ENCODE measurements at places on chromosomes 3 and 15. TPM values are rescaled to one million over a fixed set of nuclear protein-coding genes. Genes with fewer than 3 reads are reported as not detected.

DNA sequence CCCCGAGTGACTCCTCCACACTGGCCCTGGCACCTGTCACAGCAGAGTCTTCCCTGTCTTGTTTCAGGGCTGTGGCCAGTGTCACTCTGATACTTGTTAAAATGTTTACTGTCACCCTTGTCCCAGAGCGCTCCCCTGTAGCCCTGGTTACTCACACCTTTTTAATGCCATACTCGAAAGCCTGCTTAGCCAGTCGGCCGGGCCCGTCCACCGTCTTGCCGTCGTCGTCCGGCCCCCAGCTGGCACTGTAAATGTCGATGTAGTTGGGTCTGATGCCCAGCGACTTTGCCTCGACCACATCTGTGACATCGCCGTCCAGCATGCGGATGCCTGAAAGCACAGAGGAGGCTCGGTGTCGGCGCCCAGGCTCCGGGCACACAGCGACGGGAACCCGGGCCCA lies 91.3 kb downstream of the PCSK6 start:
- DNase-seq, result no peak

The CRTC3 gene
- total RNA-seq, result 85.1 TPM

The TTLL13 gene
- 0.45 TPM for total RNA-seq

The LYSMD2 gene
- 23.6 TPM for total RNA-seq

DNA sequence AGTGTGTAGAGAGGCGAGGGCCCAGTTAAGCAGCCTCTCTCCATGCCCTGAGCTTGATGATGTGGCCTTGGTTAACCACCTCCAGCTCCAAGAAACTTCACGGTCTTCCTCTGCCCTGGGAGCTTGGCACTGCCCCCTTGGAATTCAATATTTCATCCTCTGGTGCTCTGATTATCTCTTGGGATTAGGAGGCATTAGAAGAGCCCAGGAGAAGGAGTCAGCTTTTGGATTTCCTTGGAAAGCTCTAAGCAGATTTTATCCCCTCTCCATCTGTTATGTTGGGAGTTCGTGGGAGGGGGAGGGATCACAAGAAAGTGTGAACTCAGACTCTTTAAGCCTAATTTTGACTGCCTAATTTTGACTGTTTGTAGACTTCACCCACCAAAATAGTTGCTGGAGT lies 132.7 kb upstream of the AGBL1 start:
- no peak for DNase-seq

GRCh38 chr15:62758952-62759349 lies 283.6 kb upstream of the TPM1 start:
- DNase-seq, result no peak

GRCh38 chr3:106345353-106346027 lies 476.7 kb upstream of the CBLB start:
- no peak for DNase-seq

DNA sequence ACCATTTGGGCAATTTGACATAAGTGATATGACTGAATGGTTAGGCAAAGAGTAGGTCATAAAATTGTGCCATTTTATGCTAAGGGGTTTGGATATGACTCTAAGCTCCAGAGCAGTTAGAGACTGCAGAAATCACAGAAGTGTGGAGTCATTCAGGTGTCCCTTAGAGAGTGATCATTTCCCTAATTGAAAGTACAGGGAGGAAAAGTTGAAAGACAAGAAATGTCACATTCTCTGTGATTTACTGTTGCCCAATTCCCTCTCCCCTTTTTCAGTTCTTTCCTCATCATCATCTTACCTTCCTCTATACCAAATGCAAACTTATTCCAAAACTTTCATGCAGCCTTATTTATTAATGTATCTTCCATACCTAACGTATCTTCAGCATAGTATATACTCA lies 2.7 kb upstream of the GOLGB1 start:
- DNase-seq, result no peak

DNA sequence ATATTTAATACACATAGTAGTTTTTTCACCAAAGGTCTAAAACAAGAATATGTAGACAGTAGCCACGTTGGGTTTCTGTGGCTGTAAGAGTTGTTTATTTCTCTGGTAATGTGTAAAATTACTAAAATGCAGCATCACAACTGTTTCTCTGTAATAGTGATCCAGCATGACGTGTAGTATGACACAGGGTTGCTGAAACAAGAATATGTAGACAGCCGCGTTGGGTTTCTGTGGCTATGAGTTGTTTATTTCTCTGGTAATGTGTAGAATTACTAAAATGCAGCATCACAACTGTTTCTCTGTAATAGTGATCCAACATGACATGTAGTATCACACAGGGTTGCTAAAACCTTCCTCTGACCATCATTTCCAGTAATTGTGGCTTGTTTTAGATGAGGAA lies 153.6 kb upstream of the ZNF717 start:
- no peak for DNase-seq

The PPM1L gene
- 5.8 TPM for total RNA-seq

DNA sequence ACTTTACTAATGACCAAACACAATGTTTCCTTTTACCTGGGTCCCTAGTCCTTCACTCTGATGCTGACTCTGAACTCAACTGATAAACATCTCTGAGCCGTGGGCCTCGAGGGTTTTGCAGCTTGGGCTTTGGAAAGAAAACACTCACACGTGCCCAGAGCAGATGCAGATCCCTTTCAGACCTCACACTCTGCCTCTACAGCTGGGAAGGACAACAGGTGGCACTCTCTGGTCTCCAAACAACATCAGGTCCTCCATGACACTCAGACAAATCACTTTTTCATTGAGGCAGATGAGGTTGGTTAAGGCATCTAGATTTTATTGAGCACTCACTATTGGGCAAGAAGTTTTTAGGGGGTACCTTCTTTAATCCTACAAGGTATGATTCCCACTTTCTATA lies 64.7 kb upstream of the NTRK3 start:
- DNase-seq, result no peak

GRCh38 chr15:80789296-80789695 lies 10.1 kb downstream of the CEMIP start:
- no peak for DNase-seq

DNA sequence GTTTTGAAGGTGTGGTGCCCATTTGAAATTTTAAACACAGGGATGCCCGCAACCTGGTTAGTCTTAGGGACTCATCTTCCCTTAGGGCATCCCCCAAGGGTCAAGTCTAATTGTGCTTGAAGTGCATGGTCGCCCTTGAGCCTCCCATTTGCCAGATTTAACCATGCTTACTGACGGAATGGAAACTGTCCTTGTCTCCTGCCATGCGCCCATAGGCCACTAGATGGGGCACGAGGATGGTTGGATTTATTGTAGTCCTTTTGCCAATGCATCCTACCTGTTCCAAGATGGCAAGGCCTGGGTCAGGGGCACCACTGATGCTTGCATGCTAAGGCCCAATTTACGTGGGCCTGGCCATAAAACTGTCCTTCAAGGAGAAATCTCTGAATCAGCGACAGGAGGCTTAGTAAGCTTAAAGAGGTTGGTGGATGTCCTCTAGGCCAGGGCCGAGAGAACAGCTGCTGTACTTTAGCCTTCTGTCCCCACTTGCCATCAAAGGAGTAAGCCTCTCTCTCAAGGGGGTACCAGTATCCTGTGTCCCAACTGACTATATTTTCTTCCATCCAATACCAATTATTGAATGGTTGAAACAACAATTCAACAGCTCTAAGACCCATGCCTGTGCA lies 355.4 kb downstream of the OTOL1 start:
- DNase-seq, result peak; percentile 43

DNA sequence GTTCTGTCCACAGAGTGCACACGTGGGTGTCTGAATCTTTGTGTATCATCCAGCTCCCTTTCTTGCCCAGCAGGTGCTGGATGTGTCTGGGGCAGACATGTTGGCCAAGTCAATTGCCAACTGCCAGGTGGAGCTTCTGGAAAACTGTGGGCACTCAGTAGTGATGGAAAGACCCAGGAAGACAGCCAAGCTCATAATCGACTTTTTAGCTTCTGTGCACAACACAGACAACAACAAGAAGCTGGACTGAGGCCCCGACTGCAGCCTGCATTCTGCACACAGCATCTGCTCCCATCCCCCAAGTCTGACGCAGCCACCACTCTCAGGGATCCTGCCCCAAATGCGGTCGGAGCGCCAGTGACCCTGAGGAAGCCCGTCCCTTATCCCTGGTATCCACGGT lies 12.5 kb upstream of the RPP14 start:
- DNase-seq, result no peak

The CCR2 gene
- total RNA-seq, result 29.1 TPM

DNA sequence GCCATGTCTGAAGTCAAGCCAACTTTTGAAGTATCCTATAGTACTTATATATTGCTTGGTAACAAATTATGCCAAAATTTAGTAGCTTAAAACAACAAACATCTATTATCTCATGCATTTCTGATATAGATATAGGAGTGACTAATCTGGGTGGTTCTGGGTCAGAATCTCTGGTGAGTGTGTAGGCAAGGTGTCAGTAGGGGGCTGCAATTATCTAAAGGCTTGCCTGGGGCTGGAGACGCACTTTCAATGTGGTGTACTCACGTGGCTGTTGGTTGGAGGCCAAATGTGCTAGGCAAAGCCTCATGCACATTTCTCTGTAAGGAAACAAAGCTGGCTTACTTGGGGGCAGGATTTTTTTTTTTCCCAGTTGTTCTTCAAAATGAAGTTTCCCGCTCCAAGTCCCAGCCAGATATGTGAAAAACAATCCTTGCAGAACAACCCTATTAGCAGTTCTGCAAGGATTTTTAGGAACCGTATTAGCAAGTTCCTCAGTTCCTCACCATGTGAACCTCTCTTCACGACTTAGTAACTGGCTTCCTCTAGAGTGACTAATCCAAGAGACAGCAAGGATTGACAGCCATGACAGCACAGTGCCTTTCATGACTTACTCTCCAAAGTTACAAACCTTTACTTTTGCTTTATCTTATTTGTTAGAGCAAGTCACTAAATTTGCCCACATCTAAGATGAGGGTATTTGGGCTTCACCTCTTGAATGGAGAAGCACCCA lies 25.8 kb downstream of the GREM1 start:
- no peak for DNase-seq

DNA sequence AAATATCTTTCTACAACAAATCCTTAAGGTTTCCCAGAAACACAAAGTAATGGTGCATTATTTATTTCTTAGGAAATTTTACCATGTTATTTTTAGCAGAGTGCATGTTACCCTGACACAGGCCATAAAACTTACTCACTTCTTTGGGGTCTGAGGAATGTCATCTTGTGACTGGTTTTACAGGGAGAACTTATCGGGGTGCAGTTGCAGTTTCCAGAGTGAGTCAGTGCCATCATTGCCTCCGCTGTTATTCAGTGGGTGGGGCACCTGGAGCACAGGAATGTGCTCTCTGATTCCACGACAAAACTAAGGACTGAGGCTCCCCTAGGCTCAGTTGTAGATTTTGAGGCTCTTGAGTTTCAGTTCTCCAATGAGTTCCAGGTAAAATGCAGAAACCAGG lies 11.1 kb upstream of the GREM1 start:
- DNase-seq, result no peak

- no peak for DNase-seq
These were observed 11.3 kb downstream of the PRICKLE2 start for GRCh38 chr3:64213962-64214379.

- DNase-seq, result no peak
These were observed 408.4 kb downstream of the AGBL1 start for GRCh38 chr15:86488046-86488445.

GRCh38 chr15:90790057-90790456 lies 72.9 kb downstream of the BLM start:
- DNase-seq, result no peak

The MAGI1 gene
- 0.04 TPM for total RNA-seq

GRCh38 chr3:143090486-143090885 lies 29.1 kb upstream of the CHST2 start:
- no peak for DNase-seq

The HRG gene
- not detected for total RNA-seq
